NCI-H345 (cell line): ENCODE measurements at places on chromosomes 4 and X.

DNA sequence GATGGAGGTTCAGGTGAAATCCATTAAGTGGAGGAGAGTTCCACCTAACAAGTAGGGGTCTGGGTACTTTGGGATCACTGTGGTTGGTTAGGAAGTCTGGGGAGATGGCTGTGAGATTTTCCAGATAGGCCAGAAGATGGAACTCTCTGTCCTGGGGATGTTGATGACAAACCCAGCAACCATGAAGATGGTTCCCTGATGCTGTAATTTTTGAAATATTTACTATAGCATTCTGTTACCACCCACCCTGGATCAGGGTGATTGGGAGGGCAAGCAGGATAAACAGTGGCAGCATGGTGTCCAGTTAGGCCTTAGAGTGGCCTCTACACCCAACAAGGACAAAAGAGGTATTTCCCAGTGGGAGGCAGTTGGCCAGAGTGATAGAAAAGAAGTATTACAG, 15.9 kb upstream of the NELFA start:
- DNase-seq, result no peak

DNA sequence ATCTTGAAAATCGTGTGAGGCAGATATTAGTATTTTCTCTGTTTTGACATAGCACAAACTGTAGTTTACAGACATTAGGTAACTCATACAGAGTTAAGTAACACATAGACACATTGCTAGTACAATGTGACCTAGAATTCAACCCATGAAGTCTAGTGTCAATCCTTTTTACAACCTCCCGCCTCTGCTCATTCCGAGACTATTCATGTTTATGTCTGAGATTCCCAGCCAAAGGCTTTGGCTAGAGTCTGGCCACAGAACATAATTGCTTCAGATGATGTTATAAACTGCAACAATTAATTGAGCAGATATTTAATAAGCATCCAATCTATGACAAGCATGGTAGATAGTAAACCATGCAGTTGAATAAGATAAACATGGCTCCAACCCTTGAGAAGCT, 841.0 kb downstream of the STIM2 start:
- no peak for DNase-seq

- DNase-seq, result no peak
Measured at GRCh38 chr4:52701207-52701606, 42.1 kb upstream of the USP46 start.

DNA sequence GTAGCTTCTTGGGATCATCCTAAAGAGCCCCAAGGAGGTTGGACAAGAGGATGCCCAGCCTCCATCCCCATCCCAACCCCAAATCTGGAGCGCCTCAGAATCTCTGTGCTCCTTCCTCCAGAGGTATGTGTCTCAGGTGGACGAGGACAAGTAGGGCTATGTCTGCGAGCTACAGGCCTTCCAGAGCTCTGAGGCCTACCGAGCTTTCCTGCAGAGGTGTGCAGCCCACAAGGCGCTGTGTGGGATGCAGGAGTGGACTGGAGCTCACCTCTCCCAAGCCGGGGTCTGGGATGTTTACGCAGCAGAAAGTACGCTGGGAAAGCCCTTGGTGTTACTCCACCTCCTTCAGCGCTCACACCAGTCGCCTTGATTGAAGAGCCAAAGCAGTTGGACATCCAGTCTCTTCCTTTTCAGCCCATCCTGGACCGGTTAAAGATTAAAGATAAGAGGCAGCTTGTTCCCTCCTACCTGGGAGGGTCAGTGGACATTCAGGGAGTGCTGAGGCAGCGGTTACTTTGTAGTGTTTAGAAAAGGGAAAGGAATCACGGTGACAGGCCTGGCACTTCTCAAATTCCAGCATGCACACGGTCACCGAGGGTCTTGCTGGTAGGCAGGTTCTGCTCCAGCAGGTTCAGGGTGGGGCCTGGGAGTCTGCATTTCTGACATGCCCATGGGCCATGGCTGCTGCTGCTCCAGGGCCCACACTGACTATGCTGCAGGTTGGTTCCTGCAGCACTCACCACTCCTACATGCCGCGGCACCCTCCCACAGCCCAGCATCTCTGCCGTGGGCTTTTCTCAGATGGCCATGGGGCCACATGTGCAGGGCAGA, 29.5 kb upstream of the JAKMIP1 start:
- DNase-seq, result no peak

GRCh38 chr4:6732441-6733357, 16.7 kb downstream of the BLOC1S4 start:
- DNase-seq, result no peak

DNA sequence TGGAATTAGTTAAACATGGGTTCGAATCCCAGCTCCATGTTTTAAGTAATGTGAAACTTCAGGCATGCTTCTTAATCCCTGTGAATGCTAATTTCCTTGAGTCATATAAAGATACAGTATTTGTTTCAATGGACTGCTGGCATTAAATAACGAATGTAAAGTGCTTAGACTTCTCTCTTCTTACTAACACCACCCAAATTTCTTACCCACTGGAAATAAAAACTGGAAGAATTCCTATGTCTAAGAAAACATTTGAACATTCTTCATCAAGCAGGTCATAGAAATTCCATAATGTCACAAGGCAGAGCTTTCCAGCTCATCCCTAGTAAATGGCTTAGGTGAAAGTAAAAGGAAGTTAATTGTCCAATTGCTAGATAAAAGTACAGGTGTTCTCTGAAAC, 172.5 kb downstream of the ANK2 start:
- no peak for DNase-seq

DNA sequence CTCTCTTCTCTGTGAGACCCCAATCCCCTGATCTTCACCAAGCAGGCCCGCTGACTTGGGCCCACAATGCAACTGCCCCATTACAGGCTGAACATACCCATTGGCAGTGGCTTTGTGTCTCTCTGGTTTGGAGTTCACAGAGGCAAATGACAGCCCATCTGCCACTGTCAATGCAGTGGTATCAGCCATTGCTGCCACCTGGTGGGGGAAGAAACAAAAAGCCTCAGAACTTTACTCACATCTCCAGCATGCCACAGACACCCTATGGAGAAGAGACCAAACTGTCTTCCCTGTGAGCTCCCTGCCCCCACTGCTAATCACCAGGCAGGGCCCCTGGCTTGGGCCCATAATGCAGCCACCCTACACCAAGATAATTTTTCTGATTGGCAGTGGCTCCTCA, 729.3 kb upstream of the ACTRT1 start:
- no peak for DNase-seq

DNA sequence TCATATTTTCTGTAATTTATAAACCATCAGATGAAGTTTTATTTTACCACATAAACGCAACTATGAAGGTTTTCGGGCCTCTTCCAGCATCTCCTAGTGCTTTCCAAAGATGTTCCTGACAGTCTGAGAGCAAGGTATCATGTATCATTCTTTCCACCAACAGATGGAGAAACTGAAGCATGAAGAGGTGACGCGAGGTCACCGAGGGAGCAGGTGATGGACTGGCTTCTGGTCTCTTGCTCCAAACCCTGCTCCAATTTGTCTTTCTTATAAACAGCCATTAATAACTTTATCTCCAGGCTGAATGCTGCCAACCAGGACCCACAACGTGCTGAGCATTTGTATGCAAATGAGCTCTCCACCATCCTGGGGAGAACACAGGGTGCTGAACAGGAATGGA, 86.3 kb upstream of the MAML3 start:
- DNase-seq, result no peak

- no peak for DNase-seq
Measured at GRCh38 chrX:154490021-154490413, 412 bp downstream of the SLC10A3 start.
